Karpas-422 (cell line): ENCODE measurements at places on chromosomes 13 and 19.
A peak's percentile ranks its signal among the peaks of the same experiment; 100 is the strongest.

- no peak for DNase-seq
Measured at GRCh38 chr13:58882516-58882915, 1251.0 kb downstream of the PCDH17 start.

DNA sequence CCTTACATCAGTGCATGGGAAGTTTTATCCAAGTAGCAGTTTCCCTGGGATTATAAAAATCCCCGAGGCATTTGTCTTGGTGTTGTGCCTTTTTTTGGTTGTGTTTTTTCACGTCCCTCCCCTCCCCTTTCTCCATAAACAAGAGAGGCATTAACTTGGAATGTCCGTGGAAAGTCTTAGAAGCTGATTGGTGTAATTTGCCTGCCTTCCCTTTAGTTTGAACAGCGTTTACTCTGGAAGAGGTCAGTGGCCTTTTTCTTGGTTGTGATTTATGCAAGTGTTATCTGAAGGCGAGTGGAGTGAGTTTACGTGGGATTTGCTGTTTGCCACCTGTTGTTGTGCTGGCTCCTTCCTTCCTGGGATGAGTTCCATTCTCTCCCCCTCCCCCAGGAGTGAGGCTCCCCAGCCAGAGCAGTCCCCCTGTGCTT lies 7.2 kb downstream of the ACTN4 start:
- DNase-seq = no peak

DNA sequence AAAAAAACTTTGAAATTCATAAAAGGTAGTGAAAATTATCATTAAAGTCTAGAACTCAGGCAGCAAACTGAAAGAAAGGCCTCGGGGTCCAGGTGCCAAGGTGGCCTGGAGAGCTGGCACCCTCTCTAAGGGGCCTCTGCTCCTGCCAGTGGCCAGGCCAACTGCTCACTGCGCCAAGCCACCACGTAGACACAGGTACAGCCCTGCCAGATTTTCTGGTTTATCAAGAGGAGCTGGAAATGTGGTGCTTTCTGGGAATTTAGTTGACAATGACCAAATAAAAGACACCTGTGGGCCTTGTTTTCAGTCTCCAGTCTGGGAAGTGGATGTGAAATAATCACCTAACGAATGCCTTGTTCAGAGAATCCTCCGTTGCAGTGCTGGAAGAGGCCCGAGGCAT lies 22.8 kb downstream of the ZNF574 start:
- no peak for DNase-seq

- no peak for DNase-seq
Measured at GRCh38 chr13:110332750-110333149, 25.7 kb downstream of the COL4A2 start.

DNA sequence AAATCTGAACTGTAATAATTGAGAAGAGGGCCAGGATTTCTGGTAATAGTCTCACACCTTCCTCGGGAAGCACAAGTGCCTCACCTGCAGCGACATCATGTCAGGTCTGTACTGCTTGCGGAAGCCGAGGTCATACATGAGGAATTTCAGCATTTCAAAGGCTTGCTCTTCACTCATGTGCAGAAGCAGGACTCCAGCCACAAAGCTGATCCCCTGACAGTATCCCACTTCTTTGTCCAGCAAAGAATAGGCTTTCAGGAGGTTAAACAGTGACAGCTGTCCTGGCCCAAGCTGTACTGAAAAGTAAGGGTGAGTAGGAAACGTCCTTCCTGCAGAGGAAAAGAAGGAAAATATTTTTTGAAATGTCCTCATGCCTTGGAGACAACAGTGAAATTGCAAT lies 182.7 kb downstream of the TBC1D4 start:
- DNase-seq = no peak

DNA sequence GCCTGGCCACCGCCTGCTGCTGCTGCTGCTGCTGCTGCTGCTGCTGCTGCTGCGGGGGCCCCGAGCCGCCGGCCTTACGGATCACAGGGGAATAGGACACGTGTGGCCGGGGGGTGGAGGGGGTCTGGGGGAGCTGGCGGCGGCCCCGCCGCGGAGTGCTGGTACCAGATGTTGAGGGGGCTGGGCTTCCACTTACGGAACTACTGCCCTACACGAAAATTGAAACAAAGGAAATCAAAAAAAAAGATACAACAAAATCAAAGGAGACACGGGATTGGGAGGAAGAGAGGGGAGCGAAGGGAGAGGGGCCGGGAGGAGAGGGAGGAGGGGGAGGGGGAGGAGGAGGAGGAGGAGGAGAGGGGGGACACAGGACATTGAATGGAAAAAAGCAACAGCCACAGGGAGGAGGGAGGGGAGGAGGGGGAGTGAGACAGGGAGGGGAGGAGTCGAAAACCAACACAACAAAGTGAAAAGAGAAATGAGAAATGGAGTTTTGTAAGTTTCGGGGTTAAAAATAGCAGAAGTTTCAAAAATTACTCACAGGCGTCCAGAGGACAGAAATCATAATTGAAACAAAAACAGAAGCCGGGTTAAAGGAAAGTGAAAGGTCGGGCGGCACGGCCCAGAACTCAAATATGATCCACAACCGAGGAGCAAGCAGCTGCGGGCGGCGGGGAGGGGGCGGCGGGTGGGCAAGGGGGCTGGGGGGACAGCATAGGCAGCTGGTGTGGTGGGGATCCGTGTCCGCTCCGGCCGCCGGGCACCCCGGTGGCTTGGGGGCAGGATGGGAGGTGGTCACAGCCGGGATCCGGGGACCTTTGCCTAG lies 57.8 kb downstream of the IER2 start:
- peak; percentile 63 for DNase-seq

DNA sequence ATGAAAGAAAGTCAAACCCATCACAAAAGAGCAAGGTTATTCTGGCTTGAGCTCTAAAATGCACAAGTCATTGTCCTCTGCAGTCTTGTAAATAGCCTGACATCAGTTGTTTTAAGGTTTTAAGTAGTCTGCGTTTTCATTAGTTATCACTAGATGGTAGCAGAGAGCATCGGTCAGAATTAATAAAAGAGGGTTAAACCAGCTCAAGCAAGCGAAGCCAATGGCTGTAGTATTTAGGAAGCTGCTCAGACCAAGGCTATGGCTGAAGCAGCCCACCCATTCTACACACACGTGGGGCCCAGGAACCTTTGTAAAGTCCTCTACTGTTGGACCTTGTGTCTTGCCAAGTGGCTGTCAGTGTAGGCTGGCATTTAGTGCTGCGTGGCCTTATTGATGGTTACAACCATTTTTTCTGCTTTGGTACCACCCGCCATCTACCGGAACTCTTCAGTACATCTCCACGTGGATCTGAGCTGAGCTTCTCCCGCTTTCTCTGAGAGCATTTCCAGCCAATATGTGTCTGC lies 13.3 kb upstream of the ZNF57 start:
- DNase-seq = peak; percentile 80

GRCh38 chr19:50050406-50051227 lies 24.8 kb downstream of the ZNF473 start:
- DNase-seq = peak; percentile 87

- no peak for DNase-seq
Measured at GRCh38 chr13:100881291-100881864, 206.8 kb upstream of the TMTC4 start.

- no peak for DNase-seq
Measured at GRCh38 chr13:102944821-102945220, 99.0 kb downstream of the ERCC5 start.

- no peak for DNase-seq
Measured at GRCh38 chr13:20489185-20489820, 36.4 kb downstream of the CRYL1 start.

- no peak for DNase-seq
Measured at GRCh38 chr19:34480971-34481841, at the start of gene WTIP. Gene WTIP, plus strand, starts transcription at chr19:34481758. Its CDS starts 217 bp downstream, at chr19:34481975.

DNA sequence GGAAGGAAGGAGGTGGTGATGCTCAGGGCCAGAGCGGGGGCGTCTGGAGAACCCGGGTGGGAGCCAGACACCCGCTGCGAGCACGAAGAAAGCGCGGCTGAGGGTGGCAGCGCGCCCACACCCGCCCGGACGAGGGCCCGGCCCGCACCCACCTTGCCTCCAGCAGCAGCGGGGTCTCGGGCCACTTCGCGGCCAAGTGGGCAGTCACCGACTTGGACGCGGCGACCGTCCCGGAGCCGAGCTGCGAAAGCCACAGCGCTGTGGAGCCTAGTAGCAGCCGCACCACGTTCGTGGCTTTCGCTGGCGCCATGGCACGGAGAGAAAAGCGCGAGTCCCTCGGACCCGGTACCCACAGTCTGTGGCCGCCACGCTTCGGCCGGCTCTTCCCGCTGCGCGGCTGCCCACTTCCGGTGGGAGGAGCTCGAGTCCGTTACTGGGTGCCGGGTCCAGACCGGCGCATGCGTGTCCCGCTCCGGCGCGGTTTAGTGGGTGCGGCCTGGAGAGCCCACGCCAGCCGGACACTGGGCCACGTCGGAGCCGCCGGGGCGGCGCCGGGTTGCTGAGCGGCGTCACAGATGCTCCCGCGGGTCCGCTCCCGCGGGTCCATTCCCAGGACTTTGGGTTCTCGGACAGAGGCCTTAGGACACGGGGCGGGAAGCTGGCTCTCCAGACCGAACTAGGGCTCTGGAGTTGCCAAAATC lies at the start of gene UGGT2:
TSS of gene UGGT2 (minus strand) at position 399 of the 701 bp plus-strand sequence. CDS start at position 310, 89 bp downstream.
- DNase-seq = peak; percentile 96

GRCh38 chr13:44128552-44129001 lies 245.0 kb upstream of the SERP2 start:
- no peak for DNase-seq

DNA sequence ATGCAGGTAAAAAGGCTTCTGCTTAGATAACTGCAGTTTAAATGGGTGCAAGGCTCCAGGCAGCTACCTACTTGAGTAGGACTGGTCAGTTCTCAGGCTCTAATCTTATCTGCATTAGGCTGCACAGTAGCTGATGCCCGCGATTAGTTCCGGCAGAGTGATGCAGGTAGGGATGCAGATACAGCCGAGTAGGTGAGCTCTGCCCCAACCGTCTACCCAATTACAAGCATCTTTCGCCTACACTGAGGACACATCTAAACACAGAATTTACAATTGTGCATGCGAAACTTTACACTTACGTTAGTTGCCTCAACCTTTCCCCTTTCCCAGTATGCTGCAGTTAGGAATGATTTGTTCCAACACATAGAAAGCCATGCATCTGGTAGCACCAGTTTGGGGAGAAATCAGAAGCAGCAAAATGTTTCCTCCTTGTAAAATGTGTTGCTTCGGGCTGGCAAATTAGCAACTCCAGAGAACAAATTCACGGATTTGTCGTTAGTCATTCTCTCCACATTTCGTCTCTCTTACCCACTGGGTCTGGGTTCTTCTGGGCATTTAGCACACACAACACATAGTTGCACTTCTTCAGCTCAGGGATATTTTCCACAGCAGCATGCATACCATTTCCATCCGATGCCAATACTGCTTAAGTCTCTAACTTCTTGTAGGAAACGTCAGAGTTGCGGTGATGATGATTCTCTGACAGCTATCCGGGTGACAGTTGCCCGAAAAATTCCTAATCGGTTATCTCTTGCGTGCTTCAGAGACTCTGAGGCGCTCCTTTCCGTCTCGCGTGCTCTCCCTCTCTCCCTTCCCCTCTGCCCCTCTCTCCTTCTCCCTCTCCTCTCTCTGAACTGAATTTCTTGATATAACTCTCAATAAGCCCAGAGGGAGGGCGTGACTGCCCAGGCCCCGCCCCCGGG lies at the start of gene PCDH9:
TSS of gene PCDH9 (minus strand) at position 856 of the 923 bp plus-strand sequence. CDS start 1,896 bp downstream, outside the sequence.
- no peak for DNase-seq

DNA sequence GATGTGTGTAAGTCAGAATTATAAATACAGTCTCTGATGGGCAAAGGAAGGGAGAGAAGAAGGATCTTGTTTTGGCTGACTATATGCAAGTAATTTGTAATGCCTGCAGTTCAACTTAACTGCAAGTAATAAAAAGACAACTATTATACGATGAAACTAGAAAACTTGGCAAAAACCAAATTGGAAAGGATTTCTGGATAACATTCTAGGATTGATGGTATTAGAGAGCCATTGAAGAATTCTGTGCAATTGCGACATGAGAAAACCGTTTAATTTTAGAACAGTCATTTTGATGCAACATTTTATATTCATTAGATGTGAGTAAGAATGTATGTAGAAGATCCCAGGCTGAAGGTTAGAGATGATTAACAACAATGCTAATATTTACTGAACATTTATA lies 1334.1 kb downstream of the EFNB2 start:
- no peak for DNase-seq

GRCh38 chr19:13315495-13315894 lies 165.3 kb downstream of the IER2 start:
- DNase-seq = no peak

DNA sequence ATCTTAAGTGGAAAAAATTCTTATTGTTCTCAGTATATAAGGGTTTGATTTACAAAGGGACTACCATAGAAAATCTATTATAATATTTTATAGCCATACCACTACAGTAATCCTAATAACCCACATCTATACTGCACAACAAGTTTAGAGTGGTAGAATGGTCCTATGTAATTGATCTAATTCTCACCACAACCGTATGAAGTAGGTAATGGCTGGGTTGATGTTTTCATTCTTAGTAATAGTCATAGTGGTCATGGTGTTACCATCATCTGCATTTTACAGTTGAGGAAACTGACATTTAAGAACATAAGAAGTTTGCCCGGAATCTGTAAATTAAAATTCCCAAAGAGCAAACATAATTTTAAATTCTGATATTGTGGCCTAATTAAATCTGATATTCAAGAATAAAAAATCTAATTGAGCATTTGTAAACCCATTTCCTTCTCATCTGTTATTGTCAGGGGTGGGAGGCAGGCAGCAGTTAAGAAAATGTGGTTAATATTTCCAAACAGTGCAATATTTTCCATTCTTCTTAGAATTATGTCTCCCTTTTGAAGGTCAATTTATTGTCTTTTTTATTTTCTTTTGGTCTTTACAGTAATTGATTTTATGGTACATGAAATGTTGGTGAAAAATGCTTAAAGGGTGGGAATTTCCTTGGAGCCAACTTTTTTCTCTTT lies 65.6 kb downstream of the DHRS12 start:
- DNase-seq = no peak

- no peak for DNase-seq
Measured at GRCh38 chr13:113186061-113186900, 22.2 kb downstream of the PCID2 start.

GRCh38 chr13:30463787-30464495 lies 1.8 kb downstream of the HMGB1 start:
- DNase-seq = peak; percentile 85

GRCh38 chr19:34184880-34185491 lies 12.7 kb downstream of the LSM14A start:
- DNase-seq = no peak

GRCh38 chr19:917323-918151 lies at the start of gene KISS1R:
Gene KISS1R, plus strand, starts transcription at chr19:917333. Its CDS starts 170 bp downstream, at chr19:917503.
- peak; percentile 69 for DNase-seq

DNA sequence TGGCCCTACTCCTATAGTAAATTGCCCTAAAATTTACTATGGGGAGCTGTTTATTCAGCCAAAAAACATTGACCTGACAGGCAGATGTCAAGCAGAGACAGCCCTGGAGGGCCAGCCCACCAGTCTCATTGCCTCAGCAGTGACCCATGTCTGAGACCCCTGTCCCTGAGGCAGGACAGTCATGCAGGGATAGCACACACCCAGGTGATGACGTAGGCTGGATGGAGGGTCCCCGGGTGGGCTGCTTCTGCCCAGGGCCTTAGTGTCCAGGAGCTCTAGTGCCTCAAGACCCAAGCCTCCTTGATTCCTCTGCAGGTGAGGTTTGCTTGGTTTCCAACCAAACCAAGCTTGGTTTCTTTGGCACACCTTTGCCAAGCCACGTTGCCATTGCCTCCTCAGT lies 72.1 kb downstream of the HSPH1 start:
- no peak for DNase-seq
